ENCODE measurements at places on chromosomes 5 and 9.

DNA sequence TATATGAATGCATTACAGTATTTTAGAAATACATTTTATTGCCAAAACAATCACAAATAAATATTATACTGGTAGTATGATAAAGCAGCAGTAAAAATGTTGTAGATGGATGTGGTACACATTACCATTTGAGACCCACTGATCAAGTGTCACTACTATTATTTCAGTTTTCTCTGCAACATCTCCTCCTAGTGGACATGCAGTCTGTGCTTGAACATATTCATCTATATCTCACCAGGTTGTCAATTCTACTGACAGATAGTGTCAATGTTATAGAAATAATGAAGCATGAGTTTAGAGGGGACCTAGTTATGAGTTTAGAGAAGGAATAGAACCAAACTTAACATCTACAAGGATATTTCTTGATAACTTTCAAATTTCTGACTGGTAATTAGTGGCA, 39.2 kb upstream of the ELOVL7 start:
- DNase-seq = no peak

DNA sequence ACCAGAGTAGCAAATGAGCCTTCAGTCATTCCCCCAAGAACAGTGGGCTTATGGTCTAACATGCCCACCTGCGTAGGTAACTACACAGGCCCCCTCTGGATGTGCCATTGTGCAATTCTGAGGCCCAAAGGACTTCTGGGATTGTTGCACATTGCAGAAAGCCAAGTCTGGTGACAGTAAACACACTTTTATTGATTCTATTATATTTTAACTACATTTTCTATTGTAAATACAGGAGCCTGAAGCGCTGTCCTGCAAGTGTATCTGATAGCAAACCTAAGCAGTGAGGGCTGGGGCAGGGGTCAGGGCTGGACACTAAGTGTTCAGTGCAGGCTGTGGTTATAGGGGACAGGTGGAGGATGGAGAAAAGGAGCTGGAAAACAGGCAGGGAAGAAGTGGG, 57.5 kb downstream of the TEX10 start:
- no peak for DNase-seq

DNA sequence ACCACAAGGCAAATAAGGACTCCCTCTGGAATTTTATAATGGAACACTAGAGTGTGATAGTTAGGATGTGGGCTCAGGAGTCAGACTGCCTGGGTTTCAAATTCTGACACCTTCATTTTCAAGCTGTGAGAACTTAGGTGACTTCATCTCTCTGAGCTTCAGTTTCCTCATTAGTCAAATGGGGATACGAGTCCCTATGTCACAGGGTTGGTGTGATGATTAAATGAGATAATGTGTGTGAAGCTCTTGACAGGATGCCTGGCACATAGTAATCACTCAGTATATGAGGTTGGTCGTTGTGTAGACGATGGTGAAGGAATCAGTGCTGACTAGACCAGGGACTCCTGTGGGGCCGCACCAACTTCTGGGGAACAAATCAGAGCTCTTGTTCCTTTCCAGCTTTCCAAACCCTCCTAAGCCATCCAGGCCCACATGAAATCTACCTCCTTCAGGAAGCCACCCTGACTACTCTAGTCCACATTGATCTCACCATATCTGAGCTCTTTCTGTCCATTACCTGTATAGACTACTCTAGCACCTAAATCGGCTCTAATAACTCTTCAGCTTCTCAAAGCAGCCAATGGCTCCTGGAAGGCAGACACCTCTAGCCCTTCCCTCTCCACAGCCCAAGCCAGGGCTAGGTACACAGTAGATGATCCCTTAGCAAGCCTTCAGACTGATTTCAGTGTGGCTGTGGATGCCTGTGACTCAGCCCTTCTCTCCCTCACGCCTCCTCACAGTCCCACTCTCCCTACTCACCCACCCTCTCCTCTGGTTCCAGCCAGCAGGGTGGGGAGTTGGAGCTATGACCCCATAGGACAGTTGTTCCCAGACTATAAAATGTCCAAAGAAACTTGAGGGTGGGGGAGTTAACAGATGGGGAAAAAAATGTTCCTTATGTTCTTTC, 2.5 kb upstream of the TCF7 start:
- DNase-seq = no peak

DNA sequence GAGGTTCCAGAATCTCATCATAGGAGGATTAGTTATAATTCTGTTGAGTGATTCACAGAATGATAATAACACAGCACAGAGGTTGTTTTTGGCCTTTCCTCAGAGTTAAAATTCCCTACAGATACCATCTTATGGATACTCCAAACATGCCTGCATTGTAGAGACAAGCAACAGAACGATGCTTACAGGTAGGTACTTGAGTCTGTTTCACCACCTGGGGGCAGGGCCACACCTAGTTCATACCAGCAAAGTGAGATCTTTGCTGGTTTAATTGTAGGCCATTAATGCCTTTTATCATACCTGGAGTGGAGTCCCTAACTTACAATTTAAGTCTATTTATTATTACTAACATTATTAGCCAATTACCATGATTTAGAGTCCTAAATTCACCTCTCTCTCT, 416.5 kb upstream of the TLE4 start:
- no peak for DNase-seq

DNA sequence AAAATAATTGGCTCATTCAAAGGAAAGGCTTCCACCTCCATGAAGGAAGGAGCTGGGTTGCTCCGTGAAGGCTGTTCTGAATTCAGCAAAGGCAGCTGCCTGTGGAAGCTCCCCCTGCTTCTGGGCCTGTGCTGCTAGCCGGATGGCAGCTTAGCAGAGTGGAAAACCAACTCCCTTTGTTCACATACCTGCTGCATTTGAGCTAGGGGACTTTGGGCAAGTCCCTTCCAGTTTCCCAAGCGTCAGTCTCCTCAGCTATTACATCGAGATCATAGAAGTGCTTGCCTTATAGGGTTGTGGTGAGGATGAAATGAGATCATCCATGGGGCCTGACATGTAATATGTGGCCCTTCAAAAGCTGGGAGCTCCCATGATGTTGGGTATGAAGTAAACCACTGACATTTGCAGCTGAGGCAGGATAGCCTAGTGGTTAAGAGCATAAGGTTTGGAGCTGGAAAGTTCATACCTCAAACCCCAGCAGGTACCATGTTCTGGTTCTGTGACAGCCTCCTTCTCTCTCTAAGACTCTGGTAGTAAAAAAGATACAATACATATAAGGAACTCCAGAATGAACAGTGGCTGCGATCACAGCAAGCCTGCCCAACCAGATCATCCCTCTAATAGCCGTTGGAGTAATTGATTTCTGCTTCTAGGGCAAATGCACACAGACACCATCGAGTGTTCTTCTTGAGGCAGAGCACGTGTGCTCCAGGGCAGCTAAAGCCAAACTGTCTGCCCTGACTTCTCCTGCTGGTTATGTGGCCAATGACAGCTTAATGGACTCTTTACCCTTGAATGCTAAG, 11.0 kb upstream of the DENND1A start:
- no peak for DNase-seq

- DNase-seq = no peak
Observed at GRCh38 chr5:135053278-135053677, 19.2 kb upstream of the PITX1 start.

DNA sequence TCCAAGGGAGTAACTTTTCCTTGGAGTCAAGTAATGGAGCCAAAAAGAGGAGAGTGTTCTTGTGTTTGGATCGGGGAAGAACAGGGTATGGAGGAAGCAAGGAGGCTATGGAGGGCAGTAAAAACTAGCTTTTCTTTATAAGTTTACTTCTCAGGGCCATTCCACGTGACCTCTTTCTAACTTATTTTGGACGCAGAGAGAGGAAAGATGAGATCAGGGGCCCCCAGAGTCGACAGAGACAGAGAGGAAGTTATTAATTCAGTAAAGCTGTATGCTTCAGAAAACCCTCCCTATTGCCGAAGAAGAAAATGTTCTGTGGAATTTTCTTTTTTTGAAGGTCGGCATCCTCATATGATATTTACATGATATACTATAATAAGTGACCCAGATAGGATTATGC, 233.8 kb upstream of the MPDZ start:
- DNase-seq = no peak

GRCh38 chr5:73747696-73748380, 121.8 kb downstream of the ARHGEF28 start:
- no peak for DNase-seq

- DNase-seq = no peak
Observed at GRCh38 chr9:13377171-13377925, 97.9 kb upstream of the MPDZ start.

- DNase-seq = no peak
Observed at GRCh38 chr9:78871452-78872331, 574.8 kb downstream of the PSAT1 start.

GRCh38 chr9:91056917-91057316, 255.3 kb downstream of the SYK start:
- DNase-seq = no peak

DNA sequence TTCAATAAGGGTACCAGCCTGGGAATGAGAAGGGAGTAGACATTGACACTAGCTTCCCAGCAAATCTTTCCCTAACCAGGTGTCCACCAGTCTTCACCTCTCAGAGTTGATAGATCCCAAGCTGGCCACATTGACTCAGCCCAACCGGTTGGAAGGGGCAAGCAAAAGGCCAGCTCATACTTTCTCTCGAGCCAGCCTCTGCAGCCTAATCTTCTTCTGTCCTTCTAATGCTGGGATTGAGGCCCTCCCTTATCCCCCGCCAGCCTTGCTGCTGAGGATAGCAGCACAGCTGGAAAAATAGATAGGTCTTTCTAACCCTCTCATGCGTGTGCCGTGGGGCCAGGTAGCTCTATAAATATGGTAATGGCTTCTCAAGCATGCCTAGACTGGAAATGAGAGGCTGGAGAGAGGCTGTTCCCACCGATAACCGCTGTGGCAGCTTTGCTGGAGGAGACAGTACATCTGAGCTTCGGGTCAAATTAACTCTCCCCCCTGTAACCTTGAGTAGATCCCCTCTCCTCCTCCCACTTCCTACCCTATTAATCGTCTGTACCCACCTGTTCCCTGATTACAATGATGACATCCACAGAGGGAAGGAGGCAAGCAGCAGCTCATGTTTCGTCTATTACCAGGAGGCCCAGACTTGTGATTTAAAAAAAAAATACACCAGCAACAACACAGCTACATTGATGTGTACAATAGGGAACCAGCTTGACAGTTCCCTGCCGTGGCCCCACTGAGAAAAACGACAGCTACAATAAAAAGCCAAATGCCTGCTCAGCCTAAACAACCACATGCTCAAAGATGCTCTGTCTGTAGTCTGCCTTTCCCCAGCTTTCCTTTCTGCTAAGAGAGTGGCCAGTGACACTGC, 219.9 kb upstream of the BRINP1 start:
- no peak for DNase-seq

DNA sequence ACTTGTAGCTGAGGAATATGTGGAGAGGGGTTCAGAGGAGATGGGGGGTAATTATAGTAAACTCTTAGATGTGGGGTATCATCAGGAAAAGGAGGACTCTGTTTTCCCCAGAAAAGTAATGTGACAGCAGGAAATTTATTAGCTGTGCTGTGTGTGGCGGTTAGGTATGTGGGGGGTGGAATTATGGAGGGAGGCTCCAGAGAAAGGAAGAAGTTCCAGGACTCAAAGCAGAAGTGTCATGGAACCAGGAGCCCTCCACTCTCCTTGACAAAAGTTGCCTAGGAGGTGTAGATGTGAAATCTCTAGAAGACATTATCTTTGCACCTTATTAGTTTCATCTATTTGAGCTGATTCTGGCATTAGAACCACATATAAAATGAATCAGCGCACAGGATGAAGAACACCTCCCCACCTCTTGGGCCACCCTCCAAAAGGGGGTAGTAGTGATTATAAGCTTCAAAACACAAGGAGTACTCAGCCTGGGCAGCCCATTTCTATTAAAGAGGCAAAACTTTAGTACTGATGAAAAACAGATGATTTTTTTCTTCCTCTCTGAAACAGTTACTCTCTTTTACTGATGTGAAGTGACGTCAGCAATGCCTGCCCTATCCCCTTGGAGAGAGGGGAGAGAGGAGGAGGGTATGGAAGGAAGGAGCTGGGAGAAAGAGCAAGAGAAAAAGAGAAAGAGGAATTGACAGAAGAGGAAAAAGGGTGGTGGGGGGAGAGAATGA, 18.2 kb downstream of the NR2F1 start:
- no peak for DNase-seq

DNA sequence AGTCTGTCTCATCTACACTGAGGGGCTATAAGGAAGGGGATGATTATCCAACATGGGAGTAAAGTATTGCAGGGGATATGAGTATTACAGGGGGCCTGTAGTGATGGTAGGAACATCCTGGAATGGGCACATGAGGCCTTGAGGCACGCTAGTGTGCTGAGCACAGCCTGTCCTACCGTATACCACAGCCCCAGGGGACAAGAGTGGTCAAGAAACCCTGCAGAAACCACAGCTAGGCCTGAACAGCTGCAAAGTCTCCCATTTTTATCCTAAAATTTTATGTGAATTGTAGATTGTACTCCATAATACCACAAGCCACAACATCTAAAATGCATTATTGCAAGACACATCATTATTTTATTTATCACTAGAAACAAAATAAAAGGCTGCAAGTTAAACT, 136.3 kb upstream of the ASTN2 start:
- DNase-seq = no peak

DNA sequence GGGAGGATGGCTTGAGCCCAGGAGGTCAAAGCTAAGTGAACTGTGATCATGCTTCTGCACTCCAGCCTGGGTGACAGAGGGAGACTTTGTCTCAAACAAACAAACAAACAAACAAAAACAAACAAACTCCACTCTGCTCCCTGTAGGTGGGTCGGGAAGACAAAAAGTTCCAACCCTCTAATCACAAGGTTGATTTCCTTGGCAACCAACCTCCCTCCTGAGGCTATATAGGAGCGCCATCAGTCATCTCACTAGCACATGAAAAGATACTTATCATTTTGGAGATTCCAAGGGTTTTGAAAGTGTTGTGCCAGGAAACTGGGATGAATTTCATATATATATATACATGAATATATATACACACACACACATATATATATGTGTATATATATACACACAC, 160.5 kb downstream of the TUSC1 start:
- DNase-seq = no peak

DNA sequence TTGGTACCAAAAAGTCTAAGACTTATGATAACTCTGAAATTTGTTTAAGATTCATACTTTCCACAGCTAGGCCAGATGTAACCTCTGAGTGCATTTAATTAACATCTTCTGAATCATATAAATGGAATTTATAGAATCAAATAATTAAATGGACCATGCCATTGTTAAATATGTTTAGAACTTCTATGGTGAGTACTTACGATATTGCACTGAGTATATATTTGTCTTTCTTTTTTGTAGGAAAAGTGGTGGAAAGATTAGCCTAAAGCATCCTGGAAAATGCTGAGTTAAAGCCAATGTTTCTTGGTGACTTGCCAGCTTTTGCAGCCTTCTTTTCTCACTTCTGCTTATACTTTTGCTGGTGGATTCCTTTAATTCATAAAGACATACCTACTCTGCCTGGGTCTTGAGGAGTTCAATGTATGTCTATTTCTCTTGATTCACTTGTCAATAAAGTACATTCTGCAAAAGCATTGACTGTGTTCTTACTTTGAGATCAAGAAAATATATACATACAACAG, 11.9 kb downstream of the SPINK6 start:
- DNase-seq = no peak

GRCh38 chr9:6785682-6786081, 27.9 kb downstream of the KDM4C start:
- DNase-seq = no peak
